ENCODE measurements at places on chromosomes 5 and 9.

DNA sequence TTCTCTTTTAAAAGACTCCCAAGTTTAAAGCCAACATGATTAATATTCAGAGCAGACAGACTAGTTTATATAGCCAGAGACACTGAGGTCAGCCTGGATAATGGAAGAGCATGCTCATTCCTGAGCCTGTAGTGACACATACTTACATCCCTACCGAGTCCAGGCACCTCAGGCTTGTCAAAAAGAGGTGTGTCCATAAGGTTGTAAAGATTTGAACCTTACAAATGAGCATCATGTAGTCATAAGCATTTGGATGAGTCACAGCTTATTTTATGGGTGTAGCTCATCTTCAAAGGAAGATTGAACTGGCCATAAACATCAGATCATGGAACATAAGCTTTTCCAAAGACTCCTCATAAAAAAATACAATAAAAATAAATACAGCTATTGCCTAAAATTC, 333.5 kb downstream of the EFNA5 start:
- H3K27ac ChIP-seq = no peak overlapping the region
- H3K4me1 ChIP-seq = no peaks in the 10 kb centered on the region
- H3K4me3 ChIP-seq = no peak overlapping the region
- no peaks in the 10 kb centered on the region for H3K36me3 ChIP-seq

DNA sequence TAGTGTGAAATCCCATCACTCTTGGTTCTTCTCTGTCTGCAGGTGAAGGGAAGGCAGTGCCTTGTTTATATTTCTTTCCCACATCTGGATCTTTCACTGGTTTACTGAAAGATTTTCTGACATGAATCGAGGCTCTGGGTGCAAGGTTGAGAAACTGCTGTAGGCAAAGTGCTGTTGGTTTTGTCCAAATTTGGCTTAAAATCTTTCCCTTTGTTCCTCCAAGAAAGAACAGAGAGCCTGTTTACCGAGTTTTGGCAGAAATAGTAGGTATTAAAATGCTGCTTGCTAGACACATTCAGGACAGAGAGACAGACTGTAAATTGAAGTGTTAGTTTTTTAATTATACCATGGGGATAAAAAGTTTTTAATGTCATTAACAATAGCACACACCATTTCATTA, 21.5 kb downstream of the SKP2 start:
- DNase-seq = no peak
- no peak overlapping the region for H3K4me3 ChIP-seq
- peaks cover 17% of the 10 kb centered on the region for H3K36me3 ChIP-seq
- H3K4me1 ChIP-seq = no peaks in the 10 kb centered on the region
- no peaks in the 10 kb centered on the region for H3K27me3 ChIP-seq
- H3K27ac ChIP-seq = no peak overlapping the region

DNA sequence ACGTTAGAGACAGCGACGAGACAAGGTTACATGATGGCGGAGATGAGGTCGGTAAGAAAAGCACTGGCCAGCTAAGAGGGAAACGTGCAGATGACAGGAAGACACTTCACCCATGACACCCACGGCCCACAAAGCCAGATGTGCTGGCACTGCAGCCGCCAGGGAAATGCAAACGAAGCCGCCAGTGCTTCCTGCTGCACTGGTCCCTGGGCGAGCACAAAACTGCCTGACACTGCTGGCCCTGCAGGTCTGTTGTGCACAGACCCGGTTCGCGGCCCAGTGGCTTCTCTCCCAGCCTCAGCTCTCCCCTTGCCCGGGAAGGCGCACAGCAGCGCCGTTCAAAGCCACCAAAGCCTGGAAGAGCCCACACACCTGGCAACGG, 20.3 kb downstream of the QSOX2 start:
- no peak overlapping the region for H3K4me3 ChIP-seq
- H3K36me3 ChIP-seq = peaks cover 39% of the 10 kb centered on the region
- DNase-seq = no peak
- H3K27me3 ChIP-seq = no peaks in the 10 kb centered on the region
- no peaks in the 10 kb centered on the region for H3K4me1 ChIP-seq
- no peak overlapping the region for H3K27ac ChIP-seq

DNA sequence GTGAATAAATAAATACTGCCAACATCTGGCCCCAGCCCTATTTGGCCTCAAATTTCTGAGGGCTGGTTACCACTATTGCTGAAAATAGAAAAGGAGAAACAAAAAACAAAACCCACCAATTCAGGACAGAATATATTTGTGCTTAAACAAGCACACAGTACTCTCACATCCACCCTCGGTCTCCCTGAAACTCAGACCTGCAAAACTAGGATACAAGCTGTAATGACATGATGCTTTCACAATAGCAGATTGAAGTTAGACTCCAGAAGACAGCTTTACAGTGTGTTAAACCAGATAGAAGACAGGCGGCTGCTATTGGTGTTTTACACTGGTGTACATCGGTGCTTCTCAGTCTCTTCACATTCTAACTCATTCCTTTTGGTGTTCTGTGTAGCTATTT, 214.9 kb upstream of the DMRT1 start:
- H3K27me3 ChIP-seq = no peaks in the 10 kb centered on the region
- H3K36me3 ChIP-seq = no peaks in the 10 kb centered on the region
- no peak overlapping the region for H3K4me3 ChIP-seq
- no peak for DNase-seq
- no peaks in the 10 kb centered on the region for H3K4me1 ChIP-seq

- H3K27me3 ChIP-seq = no peaks in the 10 kb centered on the region
- no peak overlapping the region for H3K4me3 ChIP-seq
- DNase-seq = no peak
- H3K27ac ChIP-seq = no peak overlapping the region
Observed at GRCh38 chr5:107517185-107518033, 153.3 kb downstream of the EFNA5 start.

- H3K4me1 ChIP-seq = peaks cover 13% of the 10 kb centered on the region
- peaks cover 23% of the 10 kb centered on the region for H3K36me3 ChIP-seq
- no peak overlapping the region for H3K4me3 ChIP-seq
- no peak overlapping the region for H3K27ac ChIP-seq
- no peak for DNase-seq
Observed at GRCh38 chr5:39025456-39025855, 48.7 kb downstream of the RICTOR start.

DNA sequence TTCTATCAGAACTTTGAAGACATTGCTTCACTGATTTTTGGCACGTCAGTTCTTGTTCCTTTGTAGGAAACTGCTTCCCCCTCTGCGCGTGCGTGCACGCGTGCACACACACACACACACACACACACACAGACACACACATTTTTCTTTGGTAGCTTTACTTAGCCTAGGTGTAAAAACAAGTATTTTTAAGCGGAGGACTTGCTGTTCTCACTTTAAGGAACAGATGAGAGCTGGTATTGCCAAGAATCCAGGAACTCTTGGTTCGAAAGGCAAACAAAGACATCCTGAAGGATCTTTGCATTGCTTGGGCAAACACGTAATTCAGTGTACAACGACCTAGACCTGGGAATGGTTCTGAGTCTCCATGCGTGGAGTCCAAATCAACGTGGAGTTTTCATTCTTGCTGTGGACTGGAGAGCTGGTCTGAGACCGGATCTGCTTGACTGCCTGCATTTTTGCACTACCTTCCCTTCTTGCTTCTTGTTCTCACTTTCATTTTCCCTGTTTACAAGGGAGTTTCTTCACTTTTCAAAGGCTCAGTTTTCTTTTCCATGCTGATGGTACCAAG, 8.2 kb downstream of the TMEM268 start:
- no peak for DNase-seq
- H3K4me3 ChIP-seq = no peak overlapping the region
- peaks cover 21% of the 10 kb centered on the region for H3K36me3 ChIP-seq
- peak overlapping the region; percentile 39 for H3K27ac ChIP-seq

- no peaks in the 10 kb centered on the region for H3K4me1 ChIP-seq
- DNase-seq = no peak
- no peaks in the 10 kb centered on the region for H3K27me3 ChIP-seq
- no peaks in the 10 kb centered on the region for H3K36me3 ChIP-seq
Observed at GRCh38 chr5:87122151-87122977, 145.3 kb upstream of the RASA1 start.

DNA sequence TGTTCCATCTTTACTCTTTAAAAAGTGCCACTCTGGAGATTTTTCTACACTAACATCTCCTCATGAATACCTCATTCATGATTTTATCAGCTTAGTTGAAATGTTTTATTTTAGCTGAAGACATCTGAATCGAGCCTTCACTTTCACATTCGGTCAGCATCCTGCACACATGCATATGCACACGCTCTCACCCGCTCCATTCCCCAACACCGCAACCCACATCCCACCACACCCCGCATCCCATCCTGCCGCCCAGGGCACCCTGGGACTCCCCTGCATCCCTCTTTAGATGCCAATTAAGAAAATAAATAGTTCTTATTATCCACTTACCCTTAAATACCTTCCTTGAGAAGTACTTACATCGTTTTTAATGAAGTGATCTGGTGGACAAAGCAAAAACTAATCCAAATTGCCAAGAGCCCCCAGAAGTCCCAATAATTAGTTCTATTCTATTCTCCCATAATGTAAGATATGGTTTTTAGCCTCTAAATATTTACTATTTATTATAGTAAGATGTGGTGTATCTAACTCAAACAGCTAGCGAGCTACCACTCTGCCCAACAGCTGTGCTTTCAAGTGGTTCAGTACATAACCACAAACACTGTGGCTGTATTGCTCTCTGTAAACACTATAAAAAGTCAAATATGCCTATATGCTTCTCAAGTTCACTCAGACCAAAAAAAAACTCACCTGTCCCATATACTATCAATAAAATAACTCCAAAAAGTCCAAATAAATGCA, 38.2 kb downstream of the GZMK start:
- H3K36me3 ChIP-seq = no peaks in the 10 kb centered on the region
- H3K4me1 ChIP-seq = no peaks in the 10 kb centered on the region
- no peaks in the 10 kb centered on the region for H3K27me3 ChIP-seq
- no peak overlapping the region for H3K4me3 ChIP-seq
- no peak for DNase-seq

DNA sequence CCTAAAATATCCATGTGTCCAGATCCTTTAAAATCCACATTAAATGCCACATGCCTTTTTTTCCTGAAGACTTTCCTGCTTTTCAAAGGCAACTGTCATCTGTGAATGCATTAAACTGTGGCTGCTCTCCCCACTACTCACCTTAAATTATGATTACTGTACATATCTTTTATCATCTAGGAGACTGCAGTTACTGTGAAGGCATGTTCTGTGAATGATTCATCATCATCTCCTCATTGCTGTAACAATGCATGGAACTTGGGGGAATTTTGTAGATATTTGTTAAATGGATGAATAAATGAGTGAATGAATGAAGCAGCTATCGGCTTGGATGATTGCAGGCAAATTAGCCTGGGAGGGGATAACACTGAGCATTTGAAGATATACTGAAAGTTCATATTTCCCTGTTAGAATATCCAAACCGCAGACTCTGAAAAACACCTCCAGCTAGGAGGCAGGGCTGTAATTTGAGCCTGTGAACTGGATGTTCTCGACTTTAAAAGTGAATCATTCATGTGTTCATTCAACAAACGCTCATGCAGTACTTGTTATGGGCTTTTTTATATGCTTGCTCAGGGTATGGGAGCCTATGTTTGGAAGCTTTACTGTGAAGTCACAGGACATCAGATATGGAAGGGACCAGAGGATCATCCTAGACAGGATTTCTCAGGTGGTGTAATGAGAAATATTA, 519.2 kb downstream of the KIF4B start:
- no peaks in the 10 kb centered on the region for H3K27me3 ChIP-seq
- no peak overlapping the region for H3K4me3 ChIP-seq
- no peaks in the 10 kb centered on the region for H3K36me3 ChIP-seq
- no peak overlapping the region for H3K27ac ChIP-seq
- no peaks in the 10 kb centered on the region for H3K4me1 ChIP-seq

DNA sequence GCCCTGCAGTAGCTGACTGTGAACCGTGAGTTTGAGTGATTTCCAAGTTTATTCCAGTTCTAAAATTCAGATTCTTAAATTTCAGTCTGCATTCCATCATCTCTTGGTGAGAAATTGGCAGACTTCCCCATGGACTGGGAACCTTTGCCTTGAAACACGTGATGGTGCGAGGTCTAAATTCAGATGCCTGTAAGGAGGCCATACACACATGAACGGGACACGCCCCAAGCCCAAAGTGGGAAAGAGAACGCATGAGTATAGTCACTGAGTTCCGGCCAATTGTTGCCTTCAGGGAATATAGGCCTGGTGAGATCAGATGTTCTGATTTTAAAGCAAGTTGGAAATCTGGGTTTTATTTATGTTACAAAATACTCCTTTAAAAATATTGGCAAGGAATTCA, 1084.4 kb upstream of the WWC1 start:
- H3K4me3 ChIP-seq = no peak overlapping the region
- no peaks in the 10 kb centered on the region for H3K4me1 ChIP-seq
- H3K27me3 ChIP-seq = no peaks in the 10 kb centered on the region

- H3K36me3 ChIP-seq = no peaks in the 10 kb centered on the region
- no peak overlapping the region for H3K4me3 ChIP-seq
- H3K27ac ChIP-seq = no peak overlapping the region
- no peak for DNase-seq
Observed at GRCh38 chr5:168879929-168880328, 300.8 kb upstream of the PANK3 start.

- 0 out of 2 replicates have a peak, but pooled peaks cover 1% of the 10 kb centered on the region for H3K4me1 ChIP-seq
- no peaks in the 10 kb centered on the region for H3K36me3 ChIP-seq
- no peak overlapping the region for H3K4me3 ChIP-seq
- DNase-seq = no peak
- no peak overlapping the region for H3K27ac ChIP-seq
Observed at GRCh38 chr9:101628173-101628572, 33.4 kb upstream of the PPP3R2 start.

DNA sequence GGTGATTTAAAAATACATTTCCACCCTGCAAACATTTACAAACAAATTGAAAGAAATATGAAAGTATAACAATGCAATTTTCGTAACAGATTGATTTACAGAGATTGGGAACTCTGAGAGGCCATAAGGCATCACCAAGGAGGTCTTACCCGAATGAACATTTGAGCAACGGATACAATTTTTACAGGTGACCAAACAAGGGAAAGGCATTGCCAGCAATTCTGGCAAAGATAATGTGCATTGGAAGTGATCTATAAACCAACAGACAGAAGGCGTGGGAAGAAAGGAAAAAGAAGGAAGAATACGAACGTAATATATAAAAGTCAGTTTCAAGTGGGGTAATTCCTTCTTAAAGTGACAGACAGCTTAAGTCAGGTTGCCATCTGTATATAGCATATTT, 295.9 kb downstream of the CDH12 start:
- DNase-seq = no peak
- no peaks in the 10 kb centered on the region for H3K4me1 ChIP-seq
- H3K27me3 ChIP-seq = no peaks in the 10 kb centered on the region
- no peaks in the 10 kb centered on the region for H3K36me3 ChIP-seq
- no peak overlapping the region for H3K27ac ChIP-seq

- DNase-seq = no peak
- H3K27me3 ChIP-seq = no peaks in the 10 kb centered on the region
- H3K4me1 ChIP-seq = no peaks in the 10 kb centered on the region
- no peak overlapping the region for H3K4me3 ChIP-seq
- no peak overlapping the region for H3K27ac ChIP-seq
- H3K36me3 ChIP-seq = peaks cover 10% of the 10 kb centered on the region
Observed at GRCh38 chr5:89055015-89055694, 172.2 kb upstream of the MEF2C start.
